ENCODE measurements at places on chromosomes 12 and 14. TPM values are rescaled to one million over a fixed set of nuclear protein-coding genes. Genes with fewer than 3 reads are reported as not detected.

Gene PIWIL1
- total RNA-seq = not detected

Gene FOXG1
- not detected for total RNA-seq

Gene TM7SF3
- total RNA-seq = 62.5 TPM

Gene PTCSC3
- total RNA-seq = not detected

Gene IPO8
- 28.4 TPM for total RNA-seq

Gene ADAMTS20
- not detected for total RNA-seq

Gene SCYL2
- total RNA-seq = 22.3 TPM

Gene GARIN6
- not detected for total RNA-seq

Gene EFS
- not detected for total RNA-seq

Gene NRL
- total RNA-seq = 2.9 TPM

Gene LYZ
- 0.30 TPM for total RNA-seq

Gene TESPA1
- total RNA-seq = 95.8 TPM

Gene DNAI7
- total RNA-seq = 0.35 TPM

Gene AJUBA
- 3.8 TPM for total RNA-seq

Gene PIP4P1
- total RNA-seq = 29.1 TPM

Gene E2F7
- 8.1 TPM for total RNA-seq

Gene DIO2
- total RNA-seq = not detected

Gene ASB2
- total RNA-seq = 50.0 TPM

Gene CHGA
- total RNA-seq = not detected

Gene CLEC4C
- not detected for total RNA-seq

Gene CCDC38
- 0.16 TPM for total RNA-seq

Gene NPFF
- not detected for total RNA-seq

Gene KRT74
- not detected for total RNA-seq

Gene PSMD9
- total RNA-seq = 65.0 TPM

Gene GON7
- 13.8 TPM for total RNA-seq

Gene MYO1H
- not detected for total RNA-seq

Gene MYO1A
- total RNA-seq = 4.7 TPM

Gene INHBC
- total RNA-seq = not detected

Gene SLC2A14
- total RNA-seq = 4.6 TPM

Gene CPSF6
- 62.5 TPM for total RNA-seq

Gene FKBP3
- total RNA-seq = 76.9 TPM

Gene RNF212B
- total RNA-seq = not detected

Gene MAP3K9
- 8.7 TPM for total RNA-seq

Gene KITLG
- total RNA-seq = not detected

Gene BTG1
- total RNA-seq = 158 TPM

Gene TIMELESS
- 60.4 TPM for total RNA-seq

Gene TGM1
- 7.9 TPM for total RNA-seq

Gene SOAT2
- total RNA-seq = 0.35 TPM

Gene STYX
- 20.9 TPM for total RNA-seq

Gene PMCH
- not detected for total RNA-seq

Gene BCL2L14
- total RNA-seq = 15.7 TPM

Gene TEX22
- 2.0 TPM for total RNA-seq

Gene DPPA3
- total RNA-seq = not detected

Gene CACNA2D4
- total RNA-seq = 5.4 TPM

Gene LTBR
- total RNA-seq = 2.0 TPM

Gene ABCB9
- 8.9 TPM for total RNA-seq

Gene MMP17
- not detected for total RNA-seq

Gene PRB2
- total RNA-seq = not detected

Gene DLK1
- total RNA-seq = not detected

Gene DBX2
- total RNA-seq = not detected

Gene SDR9C7
- total RNA-seq = not detected

Gene ADGRD1
- not detected for total RNA-seq

Gene NOS1
- total RNA-seq = not detected

Gene C12orf56
- total RNA-seq = not detected

Data from activated naive CD4-positive, alpha-beta T cell treated with anti-CD3 and anti-CD28 coated beads, Interleukin-2, amount 50 U/mL, for 72 hours (primary cell).